Central memory CD8-positive, alpha-beta T cell (primary cell): ENCODE measurements at places on chromosomes 3 and 15.

- H3K36me3 ChIP-seq: no peaks in the 10 kb centered on the region
- no peak overlapping the region for H3K27ac ChIP-seq
- no peaks in the 10 kb centered on the region for H3K4me1 ChIP-seq
Measured at GRCh38 chr15:65197337-65197645, 12.1 kb upstream of the CLPX start.

- H3K36me3 ChIP-seq: peaks cover 7% of the 10 kb centered on the region
- H3K27me3 ChIP-seq: no peaks in the 10 kb centered on the region
- no peaks in the 10 kb centered on the region for H3K4me1 ChIP-seq
- no peak for DNase-seq
- peak overlapping the region; percentile 2 for H3K27ac ChIP-seq
- H3K4me3 ChIP-seq: no peak overlapping the region
Measured at GRCh38 chr3:57852896-57853295, 96.8 kb downstream of the SLMAP start.

DNA sequence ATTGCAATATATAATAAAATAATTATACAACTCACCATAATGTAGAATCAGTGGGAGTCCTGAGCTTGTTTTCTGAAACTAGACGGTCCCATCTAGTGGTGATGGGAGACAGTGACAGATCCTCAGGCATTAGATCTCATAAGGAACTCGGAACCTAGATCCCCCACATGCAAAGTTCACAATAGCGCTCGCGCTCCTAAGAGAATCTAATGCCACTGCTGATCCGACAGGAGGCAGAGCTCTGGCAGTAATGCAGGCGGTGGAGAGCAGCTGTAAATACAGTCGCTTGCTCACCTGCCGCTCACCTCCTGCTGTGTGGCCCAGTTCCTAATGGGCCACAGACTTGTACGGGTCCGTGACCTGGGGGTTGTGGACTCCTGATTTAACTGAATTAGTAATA lies 87.8 kb downstream of the P3H2 start:
- no peak overlapping the region for H3K4me3 ChIP-seq
- H3K27me3 ChIP-seq: peaks cover 32% of the 10 kb centered on the region
- H3K4me1 ChIP-seq: no peaks in the 10 kb centered on the region
- H3K27ac ChIP-seq: no peak overlapping the region
- no peaks in the 10 kb centered on the region for H3K36me3 ChIP-seq

- H3K4me1 ChIP-seq: no peaks in the 10 kb centered on the region
- H3K4me3 ChIP-seq: no peak overlapping the region
- no peaks in the 10 kb centered on the region for H3K27me3 ChIP-seq
- H3K27ac ChIP-seq: no peak overlapping the region
Measured at GRCh38 chr3:20645340-20645739, 459.3 kb upstream of the SGO1 start.

DNA sequence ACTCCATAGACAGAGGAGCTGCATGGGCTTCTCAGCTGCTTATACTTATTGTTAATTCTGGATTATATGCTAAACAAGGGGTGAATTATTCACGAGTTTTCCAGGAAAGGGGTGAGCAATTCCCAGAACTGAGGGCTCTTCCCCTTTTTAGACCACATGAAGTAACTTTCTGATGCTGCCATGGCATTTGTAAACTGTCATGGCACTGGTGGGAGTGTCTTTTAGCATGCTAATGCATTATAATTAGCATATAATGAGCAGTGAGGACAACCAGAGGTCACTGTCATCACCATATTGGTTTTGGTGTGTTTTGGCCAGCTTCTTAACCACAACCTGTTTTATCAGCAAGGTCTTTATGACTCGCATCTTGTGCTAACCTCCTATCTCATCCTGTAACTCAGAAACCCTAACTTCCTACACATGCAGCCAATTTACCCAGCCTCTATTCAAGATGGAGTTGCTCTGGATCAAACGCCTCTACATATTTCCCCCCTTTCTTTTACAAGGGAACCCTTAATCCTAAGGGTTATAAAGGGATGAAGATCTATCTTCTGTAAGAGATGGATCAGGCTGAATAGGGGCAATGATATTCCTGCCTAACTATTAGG lies 12.1 kb upstream of the DMXL2 start:
- no peak for DNase-seq
- H3K4me1 ChIP-seq: peaks cover 4% of the 10 kb centered on the region
- no peak overlapping the region for H3K27ac ChIP-seq
- H3K36me3 ChIP-seq: peaks cover 2% of the 10 kb centered on the region
- H3K27me3 ChIP-seq: peaks cover 29% of the 10 kb centered on the region

GRCh38 chr3:17469520-17469919 lies 272.9 kb downstream of the TBC1D5 start:
- no peak overlapping the region for H3K27ac ChIP-seq
- no peak for DNase-seq
- H3K27me3 ChIP-seq: no peaks in the 10 kb centered on the region
- peaks cover 2% of the 10 kb centered on the region for H3K36me3 ChIP-seq
- no peaks in the 10 kb centered on the region for H3K4me1 ChIP-seq

GRCh38 chr15:43872416-43873020 lies 45.7 kb downstream of the WDR76 start:
- peaks cover 6% of the 10 kb centered on the region for H3K36me3 ChIP-seq
- no peak overlapping the region for H3K4me3 ChIP-seq
- H3K4me1 ChIP-seq: no peaks in the 10 kb centered on the region

DNA sequence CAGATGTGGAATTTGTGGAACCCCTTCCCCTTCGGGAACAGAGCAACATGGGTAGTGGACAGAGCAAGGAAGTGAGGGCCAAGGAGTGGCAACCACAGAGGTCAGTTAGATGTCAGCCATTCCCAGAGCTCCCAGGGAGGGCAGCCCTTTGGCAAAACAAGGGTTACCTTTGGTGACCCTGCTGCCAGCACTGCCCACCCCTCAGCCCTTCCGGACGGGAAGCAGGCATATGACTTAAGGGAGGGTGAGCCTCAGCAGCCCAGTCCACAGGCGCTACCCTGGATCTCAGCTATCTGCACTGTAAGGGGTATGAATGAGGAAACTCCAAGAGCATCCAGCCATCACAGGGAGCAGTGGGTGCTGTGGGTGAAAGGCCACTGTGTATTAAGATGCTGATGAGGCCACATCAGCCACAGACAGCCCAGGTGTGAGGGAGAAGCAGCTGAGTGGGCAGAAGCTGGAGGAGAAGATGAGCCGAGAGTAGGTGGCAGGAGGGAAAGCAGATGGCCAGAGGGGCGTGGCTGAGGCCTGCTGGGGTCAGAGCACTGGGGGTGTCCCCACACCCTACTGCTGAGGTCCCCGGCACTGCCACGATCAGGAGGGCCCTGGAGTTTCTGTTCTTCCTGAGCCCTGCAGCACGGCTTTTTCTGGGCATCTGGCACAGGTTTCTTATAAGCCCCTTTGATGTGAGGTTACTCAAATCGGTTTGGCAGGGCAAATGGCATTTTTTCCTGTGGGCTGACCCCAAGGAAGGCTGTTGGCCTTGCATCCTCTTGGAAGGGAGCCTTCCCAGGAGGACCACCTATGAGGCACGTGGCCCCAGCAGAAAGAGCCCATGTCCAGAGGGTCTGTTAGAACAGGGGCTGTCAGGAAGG lies 6.2 kb downstream of the PLA2G4D start:
- no peaks in the 10 kb centered on the region for H3K36me3 ChIP-seq
- no peak for DNase-seq
- H3K4me1 ChIP-seq: no peaks in the 10 kb centered on the region
- no peak overlapping the region for H3K4me3 ChIP-seq
- H3K27ac ChIP-seq: no peak overlapping the region
- H3K27me3 ChIP-seq: peaks cover 72% of the 10 kb centered on the region

DNA sequence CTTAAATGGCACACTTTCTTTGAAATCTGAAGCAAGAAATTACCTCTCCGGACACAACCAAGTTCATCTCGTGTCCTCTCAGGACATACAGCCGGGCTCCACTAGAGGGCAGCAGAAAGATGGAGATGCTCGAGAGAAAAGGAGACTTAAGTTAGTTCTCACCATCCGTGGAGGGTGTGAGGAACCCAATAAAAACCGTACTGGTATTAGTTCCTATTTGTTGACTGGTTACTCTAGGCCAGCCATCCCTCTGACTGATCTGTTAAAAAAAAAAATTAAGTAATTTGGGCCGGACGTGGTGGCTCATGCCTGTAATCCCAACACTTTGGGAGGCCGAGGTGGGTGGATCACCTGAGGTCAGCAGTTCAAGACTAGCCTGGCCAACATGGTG lies 7.9 kb upstream of the CYP11A1 start:
- H3K36me3 ChIP-seq: peaks cover 7% of the 10 kb centered on the region
- H3K4me1 ChIP-seq: peaks cover 22% of the 10 kb centered on the region
- DNase-seq: peak; percentile 75
- H3K27ac ChIP-seq: no peak overlapping the region

- H3K36me3 ChIP-seq: peaks cover 10% of the 10 kb centered on the region
- H3K27ac ChIP-seq: no peak overlapping the region
- no peak for DNase-seq
- H3K4me1 ChIP-seq: no peaks in the 10 kb centered on the region
- H3K27me3 ChIP-seq: no peaks in the 10 kb centered on the region
Measured at GRCh38 chr3:179768080-179768479, 115.2 kb downstream of the USP13 start.

DNA sequence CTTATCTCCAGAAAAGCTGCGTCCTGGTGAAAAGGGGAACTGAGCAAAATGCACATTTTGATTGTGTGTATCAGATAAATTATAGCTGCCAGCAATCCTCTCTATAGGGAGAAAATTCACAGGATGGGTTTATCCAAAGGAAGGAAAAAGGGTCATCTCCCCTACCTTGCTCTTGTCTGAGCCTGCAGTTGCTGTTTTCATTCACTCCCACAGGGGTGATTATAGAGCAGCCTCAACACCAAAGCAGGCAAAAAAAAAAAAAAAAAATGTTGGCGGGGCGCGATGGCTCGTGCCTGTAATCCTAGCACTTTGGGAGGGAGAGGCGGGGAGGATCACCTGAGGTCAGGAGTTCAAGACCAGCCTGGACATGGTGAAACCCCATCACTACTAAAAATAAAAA lies 333.7 kb downstream of the ROBO2 start:
- no peaks in the 10 kb centered on the region for H3K4me1 ChIP-seq
- no peak for DNase-seq

- no peaks in the 10 kb centered on the region for H3K4me1 ChIP-seq
- peaks cover 19% of the 10 kb centered on the region for H3K27me3 ChIP-seq
- H3K36me3 ChIP-seq: peaks cover 2% of the 10 kb centered on the region
- no peak for DNase-seq
Measured at GRCh38 chr3:132346841-132347736, 29.9 kb downstream of the ACP3 start.

GRCh38 chr15:99408236-99409096 lies 157.2 kb downstream of the LRRC28 start:
- peaks cover 17% of the 10 kb centered on the region for H3K27me3 ChIP-seq
- no peak overlapping the region for H3K4me3 ChIP-seq
- H3K36me3 ChIP-seq: no peaks in the 10 kb centered on the region
- no peaks in the 10 kb centered on the region for H3K4me1 ChIP-seq

DNA sequence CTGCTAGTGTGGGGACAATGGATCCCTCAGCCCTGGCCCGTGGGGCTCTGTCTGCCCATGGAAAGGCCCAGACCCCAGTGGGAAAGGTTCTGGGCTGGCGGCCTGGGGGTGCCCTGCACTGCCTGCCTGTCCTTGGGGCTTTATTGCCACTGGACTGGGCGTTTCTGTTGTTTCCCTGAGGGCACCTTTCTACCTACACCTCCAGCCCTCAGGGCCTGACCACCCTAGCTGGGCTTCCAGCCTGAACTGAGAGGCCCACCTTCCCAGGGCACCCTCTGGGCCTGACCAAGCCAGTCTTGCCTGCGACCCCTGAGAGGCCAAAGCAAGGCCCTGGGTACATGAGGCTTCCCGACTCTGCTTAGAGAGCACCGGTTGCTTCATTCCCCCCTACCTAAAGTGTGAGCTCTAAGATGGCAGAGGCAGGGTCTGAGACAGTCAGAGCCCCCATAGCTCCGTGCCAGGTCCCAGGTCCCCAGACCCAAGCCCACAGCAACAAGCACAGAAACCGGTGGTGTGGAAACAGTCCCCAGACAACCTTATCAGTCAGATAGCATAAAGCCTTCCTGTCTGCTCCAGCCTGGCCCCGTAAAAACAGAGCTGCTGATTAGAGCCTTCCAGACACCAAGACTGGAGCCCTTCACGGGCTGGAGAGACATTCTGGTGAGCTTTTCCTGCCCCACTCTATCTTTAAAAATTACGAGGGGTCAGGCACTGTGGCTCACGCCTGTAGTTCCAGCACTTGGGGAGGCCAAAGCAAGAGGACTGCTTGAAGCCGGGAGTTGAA lies 102.8 kb downstream of the CHSY1 start:
- H3K36me3 ChIP-seq: no peaks in the 10 kb centered on the region
- DNase-seq: no peak
- no peak overlapping the region for H3K4me3 ChIP-seq
- no peak overlapping the region for H3K27ac ChIP-seq
- no peaks in the 10 kb centered on the region for H3K27me3 ChIP-seq
- H3K4me1 ChIP-seq: peaks cover 12% of the 10 kb centered on the region

- no peaks in the 10 kb centered on the region for H3K36me3 ChIP-seq
- H3K4me3 ChIP-seq: no peak overlapping the region
- H3K4me1 ChIP-seq: peaks cover 6% of the 10 kb centered on the region
- H3K27me3 ChIP-seq: peaks cover 23% of the 10 kb centered on the region
- DNase-seq: no peak
Measured at GRCh38 chr3:178054471-178054870, 481.8 kb upstream of the KCNMB2 start.

- H3K4me1 ChIP-seq: no peaks in the 10 kb centered on the region
- no peak overlapping the region for H3K27ac ChIP-seq
- no peaks in the 10 kb centered on the region for H3K27me3 ChIP-seq
- no peak overlapping the region for H3K4me3 ChIP-seq
- no peak for DNase-seq
Measured at GRCh38 chr3:19881852-19882251, 52.2 kb downstream of the EFHB start.

DNA sequence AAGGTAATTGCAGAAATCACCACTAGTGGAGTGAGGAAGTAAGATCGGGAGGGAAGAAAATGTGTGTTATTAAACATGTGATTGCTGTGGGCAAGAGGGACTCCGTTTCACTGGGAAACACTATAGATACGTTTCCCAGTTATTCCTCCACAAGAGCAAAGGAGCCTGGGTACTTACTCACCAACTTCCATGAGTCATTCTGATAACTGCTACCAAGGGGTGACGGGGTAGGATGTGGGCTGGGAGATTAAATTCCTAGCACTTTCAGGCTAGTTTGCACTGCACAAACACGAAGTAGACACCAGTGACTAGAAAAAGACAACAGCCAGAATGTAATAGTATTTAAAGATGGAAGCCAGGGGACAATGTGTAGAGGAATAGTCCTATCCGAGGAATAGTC lies 812.9 kb upstream of the CFAP20DC start:
- no peak overlapping the region for H3K4me3 ChIP-seq

- H3K4me1 ChIP-seq: no peaks in the 10 kb centered on the region
- no peaks in the 10 kb centered on the region for H3K27me3 ChIP-seq
- H3K36me3 ChIP-seq: peaks cover 9% of the 10 kb centered on the region
- no peak overlapping the region for H3K27ac ChIP-seq
Measured at GRCh38 chr3:170893895-170894294, 14.5 kb downstream of the EIF5A2 start.

- H3K4me3 ChIP-seq: no peak overlapping the region
- no peak for DNase-seq
- no peaks in the 10 kb centered on the region for H3K27me3 ChIP-seq
- H3K36me3 ChIP-seq: no peaks in the 10 kb centered on the region
- no peaks in the 10 kb centered on the region for H3K4me1 ChIP-seq
Measured at GRCh38 chr15:32819448-32819847, 101.6 kb downstream of the GREM1 start.
